ENCODE measurements at places on chromosomes 12 and 14. TPM values are rescaled to one million over a fixed set of nuclear protein-coding genes. Genes with fewer than 3 reads are reported as not detected.

GRCh38 chr14:61864329-61864898, 102.2 kb downstream of the SNAPC1 start:
- DNase-seq, result no peak

- DNase-seq, result no peak
Measured at GRCh38 chr14:52948836-52949235, 2.0 kb downstream of the FERMT2 start.

GRCh38 chr14:61335671-61336275, 14.4 kb downstream of the PRKCH start:
- no peak for DNase-seq

DNA sequence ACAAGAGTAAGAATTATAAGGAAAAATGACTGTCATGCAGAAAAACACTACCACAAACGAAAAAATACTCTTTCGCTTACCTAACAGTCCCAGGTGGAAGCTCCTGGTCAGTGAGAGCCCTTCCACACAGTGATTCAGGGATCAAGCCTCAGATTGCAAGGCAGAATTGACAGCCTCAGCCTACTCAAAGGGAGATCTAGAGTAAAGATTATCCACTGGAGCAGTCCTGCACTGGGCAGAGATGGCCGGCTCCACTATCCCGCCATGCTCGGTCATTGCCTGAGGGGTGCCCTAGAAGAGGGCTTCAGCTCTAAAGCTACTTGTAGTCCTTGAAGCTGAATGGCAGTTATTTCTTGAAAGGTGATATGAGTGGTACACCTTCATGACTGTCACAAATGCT, 174.7 kb downstream of the TTC8 start:
- DNase-seq, result no peak

DNA sequence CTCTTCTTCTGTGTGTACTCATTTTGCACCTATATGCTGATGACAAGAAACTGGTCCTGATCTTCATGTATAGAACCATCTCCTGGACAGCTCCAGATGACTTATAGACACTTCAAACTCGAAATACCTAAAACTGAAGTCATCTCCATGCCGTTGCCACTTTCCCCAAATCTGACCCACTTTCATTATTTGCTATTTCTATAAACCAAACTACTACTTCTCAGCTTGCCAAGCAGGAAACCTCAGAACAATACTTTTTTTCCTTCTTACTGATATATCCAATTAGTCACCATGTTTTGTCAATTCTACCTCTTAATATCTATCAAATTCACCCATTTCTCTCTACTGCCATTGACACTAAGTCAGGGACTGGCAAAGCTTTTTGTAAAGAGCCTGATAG, 14.8 kb downstream of the SGPP1 start:
- DNase-seq, result no peak

DNA sequence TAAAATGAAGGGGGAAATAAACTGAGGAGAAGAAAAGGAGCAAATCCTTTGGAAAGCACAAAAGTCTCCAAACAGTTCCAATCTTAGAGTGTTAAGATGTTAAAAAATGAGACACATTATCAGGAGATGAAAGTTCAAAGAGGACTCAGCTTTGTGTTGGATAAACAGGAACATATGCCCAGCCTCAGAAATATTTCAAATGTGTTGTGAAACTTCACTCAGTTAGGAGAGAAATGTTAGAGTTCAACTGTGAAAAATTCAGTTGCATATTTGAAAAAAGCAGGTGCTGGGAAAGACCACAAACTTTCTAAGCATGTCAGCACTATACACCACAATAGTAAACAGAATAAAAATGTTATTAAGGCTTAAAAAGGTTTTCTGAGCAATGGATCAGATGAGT, 136.8 kb upstream of the PRKD1 start:
- DNase-seq, result no peak

DNA sequence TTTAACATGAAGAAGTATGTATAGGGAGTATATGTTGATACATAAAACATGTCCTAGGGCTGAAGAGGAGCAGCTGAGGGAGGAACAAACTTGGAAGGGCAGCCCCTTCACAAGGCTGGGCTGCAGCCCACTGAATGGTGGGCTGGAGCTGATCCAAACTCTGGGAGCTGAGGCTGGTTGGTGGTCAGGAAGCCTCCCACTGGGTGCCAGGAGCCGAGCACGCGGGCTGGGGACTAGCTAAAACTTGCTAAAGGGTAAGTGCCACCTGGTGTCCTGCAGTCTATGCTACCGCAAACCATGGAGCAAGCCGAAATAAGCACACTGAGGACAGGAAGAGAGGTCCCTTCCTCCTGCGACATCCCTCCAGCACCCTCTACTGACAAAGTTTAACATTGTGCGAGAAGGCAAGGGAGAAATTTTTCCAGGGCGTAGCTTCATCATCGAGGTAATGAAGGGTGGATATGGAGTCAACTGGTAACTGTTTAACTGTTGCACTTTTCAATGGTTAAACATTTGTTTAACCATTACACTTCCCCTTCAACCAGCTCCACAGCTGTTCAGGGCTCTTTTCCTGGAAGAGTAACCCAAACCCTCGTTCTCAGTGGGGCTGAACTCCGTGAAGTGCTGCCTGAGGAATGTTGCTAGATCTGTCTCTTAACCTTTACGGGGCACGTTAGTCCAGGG, 42.2 kb downstream of the EGLN3 start:
- DNase-seq, result no peak

- no peak for DNase-seq
Measured at GRCh38 chr14:84532016-84532415, 997.9 kb upstream of the FLRT2 start.

DNA sequence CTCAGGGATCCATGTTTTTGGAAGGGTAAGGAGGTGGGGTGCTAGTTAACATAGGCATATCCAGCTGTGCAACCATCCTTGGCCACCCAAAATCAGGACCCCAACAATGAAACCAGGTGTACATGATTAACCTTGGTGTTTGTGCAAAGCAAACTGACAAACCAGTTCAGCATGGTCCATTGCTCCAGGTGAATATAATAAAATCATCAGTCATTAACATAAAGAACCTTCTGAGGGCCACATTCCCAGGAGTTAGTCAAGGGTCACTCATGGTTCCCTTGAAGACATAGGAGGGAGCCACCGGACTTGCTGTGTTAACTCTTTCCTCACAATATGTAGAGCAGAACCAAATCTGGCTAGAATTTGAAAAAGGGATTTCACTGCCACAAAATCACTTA, 17.8 kb downstream of the SLC38A2 start:
- DNase-seq, result no peak

DNA sequence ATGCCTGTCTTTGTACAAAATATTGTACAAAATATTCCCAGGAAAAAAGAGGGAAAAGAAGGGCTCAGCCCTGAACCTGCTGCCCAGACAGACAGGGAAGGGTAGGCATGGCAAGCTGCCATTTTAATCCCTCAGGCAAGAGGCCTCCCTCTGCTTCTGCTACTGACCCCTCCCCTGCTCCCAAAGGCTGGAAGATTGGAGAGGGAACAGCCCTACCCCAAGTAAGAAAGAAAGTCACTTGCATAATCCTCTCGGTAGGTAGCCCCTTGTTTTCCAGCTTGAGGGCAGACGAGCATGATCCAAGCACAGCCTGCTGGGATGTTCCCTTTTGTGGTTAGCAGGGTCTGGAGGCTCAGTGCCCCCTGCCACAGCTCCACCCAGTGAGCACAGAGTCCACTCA, 20.7 kb downstream of the ADCY6 start:
- DNase-seq, result no peak

DNA sequence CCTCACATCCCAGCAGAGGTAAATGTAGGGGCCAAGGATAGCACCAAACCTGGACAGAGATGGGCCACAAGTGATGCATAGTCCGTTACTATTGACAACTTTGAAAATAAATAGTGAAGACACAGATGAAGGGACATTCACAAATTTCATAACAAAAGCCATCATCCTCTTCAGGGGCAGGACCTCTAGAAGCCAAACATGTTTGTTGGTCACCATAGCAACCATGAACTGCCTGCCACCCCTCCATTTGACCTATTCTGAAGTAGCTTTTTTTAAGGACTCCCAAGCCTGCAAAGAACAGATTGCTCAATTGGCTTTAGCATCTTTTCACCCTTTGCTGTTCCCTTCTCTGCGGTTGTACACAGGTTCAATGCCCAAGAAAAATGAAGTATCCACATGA, 35.7 kb upstream of the MDM1 start:
- DNase-seq, result no peak

- DNase-seq, result no peak
Measured at GRCh38 chr12:93315907-93316622, 61.7 kb upstream of the NUDT4 start.

- no peak for DNase-seq
Measured at GRCh38 chr14:58455593-58456265, 28.2 kb downstream of the KIAA0586 start.

GRCh38 chr12:22164139-22164538, 118.1 kb downstream of the CMAS start:
- no peak for DNase-seq

GRCh38 chr12:75814851-75815754, 216.5 kb downstream of the PHLDA1 start:
- DNase-seq, result no peak

- DNase-seq, result no peak
Measured at GRCh38 chr14:106841701-106842100, 1315.3 kb downstream of the TMEM121 start.

DNA sequence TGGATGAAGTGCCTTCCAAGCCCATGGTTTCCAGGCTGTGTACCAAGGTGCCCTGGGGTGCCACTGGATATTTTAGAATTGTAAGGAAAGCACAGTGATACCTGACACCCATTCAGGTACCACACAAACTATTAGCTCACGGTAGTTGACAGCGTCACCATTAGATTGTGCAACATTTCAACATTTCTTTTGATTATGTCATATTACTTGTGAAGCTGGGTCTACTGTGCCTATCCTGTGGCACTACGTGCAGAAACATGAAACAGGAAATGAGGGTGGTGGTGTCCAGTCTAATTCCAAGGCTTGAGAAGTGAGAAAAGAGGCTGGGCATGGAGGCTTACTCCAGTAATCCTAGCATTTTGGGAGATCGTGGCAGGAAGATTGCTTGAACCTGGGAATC, 75.5 kb upstream of the CPM start:
- no peak for DNase-seq

GRCh38 chr12:45742590-45742989, 13.1 kb downstream of the ARID2 start:
- DNase-seq, result no peak

DNA sequence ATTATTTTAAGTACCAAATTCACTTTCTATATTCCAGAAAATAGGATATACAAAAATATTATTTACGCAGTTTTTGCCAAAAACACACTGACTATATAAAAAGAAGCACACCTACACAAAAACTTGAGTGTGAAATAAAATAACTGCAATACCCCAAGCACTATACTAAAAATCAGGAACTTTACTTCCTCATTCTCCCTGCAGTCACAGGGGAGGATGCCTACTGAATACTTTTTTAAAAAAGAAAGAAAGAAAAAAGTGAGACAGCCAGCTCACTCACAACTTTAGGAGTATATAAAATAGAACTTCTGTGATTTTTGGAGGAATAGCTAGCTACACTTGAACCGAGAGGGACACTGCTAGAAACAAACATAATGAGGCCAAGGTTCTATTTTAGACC, 12.2 kb downstream of the RPS6KA5 start:
- no peak for DNase-seq

- no peak for DNase-seq
Measured at GRCh38 chr14:106436310-106436905, 910.0 kb downstream of the TMEM121 start.

DNA sequence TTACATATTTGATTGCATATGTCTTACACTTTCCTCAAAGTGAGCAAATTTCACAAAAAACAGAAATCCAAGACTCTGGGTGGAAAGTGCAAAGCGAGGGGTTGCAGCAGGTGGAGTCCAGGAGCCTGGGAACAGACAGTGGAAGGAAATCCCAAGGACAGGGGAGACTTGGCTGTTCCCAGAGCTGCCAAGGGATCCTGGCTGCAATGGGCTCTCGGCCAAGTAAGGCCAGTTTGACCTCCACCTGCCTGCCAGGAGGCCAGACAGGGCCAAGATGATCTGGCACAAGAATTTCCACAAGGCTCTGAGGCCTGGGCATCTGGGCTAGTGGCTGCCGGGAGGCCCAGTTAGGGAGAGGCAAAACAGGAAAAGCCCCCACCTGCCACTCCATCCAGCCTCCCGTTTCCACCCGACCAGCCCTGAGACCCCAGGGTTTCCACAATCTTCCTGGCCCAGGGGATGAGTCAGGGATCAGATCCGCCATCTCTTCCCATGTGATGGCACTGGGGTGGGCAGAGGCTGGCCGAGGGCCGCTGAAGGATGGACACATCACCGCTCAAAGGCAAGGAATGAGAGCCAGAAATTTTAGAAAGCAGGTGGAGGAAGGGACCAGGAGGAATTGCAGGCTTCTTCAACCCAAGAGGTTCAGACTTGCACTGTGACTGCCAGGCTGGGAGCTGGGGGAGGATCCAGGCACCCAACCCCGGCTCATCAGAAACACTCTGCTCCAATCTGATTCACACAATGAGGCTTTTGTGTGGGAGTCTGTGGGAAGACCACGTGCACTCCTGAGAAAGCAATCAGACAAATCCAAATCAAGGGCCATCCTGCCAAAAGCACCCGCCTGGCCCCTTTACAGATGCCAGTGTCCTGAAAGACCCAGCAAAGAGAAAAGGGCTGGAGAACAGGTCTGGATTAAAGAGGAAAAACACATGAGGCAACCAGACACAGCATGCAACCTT, 16.3 kb downstream of the SCARB1 start:
- DNase-seq, result no peak

DNA sequence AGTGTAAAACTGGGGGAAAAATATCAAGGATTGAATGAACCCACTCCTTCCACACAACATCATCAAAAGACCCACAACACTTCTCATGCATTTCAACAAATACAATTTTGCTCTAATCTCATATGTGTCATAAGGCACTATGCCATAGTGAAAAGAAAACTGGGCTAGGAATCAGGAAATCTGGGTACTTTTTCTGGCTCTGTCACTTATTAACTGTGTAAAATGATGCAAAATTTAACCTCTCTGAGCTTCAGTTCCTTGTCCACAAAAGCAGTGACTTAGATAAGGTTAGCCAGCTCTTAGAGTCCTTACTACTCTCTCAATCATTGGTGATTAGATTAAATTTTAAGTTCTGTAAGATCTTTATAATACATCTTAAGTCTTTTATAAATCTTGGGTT, 250.5 kb upstream of the SOX5 start:
- DNase-seq, result no peak

GRCh38 chr14:104316723-104317491, 178.5 kb downstream of the KIF26A start:
- no peak for DNase-seq

- DNase-seq, result no peak
Measured at GRCh38 chr12:6626654-6627283, 9.0 kb downstream of the LPAR5 start.

- no peak for DNase-seq
Measured at GRCh38 chr12:89479982-89480381, 44.6 kb downstream of the GALNT4 start.

ITGB7 gene
- total RNA-seq, result 0.95 TPM

PXMP2 gene
- 46.4 TPM for total RNA-seq

TMCC3 gene
- total RNA-seq, result 6.6 TPM

PLEKHA5 gene
- 14.7 TPM for total RNA-seq

CYP46A1 gene
- total RNA-seq, result 1.3 TPM

SLCO1C1 gene
- 0.16 TPM for total RNA-seq

ANO2 gene
- total RNA-seq, result 4.3 TPM

CD163 gene
- total RNA-seq, result 230 TPM

TRAF3 gene
- total RNA-seq, result 9.5 TPM

MANSC4 gene
- total RNA-seq, result not detected

MYF6 gene
- not detected for total RNA-seq

KSR2 gene
- 0.41 TPM for total RNA-seq

LHX5 gene
- total RNA-seq, result not detected

Measured in sigmoid colon (tissue), 7 donors.